ENCODE measurements at places on chromosomes 3 and 15. TPM values are rescaled to one million over a fixed set of nuclear protein-coding genes. Genes with fewer than 3 reads are reported as not detected.

GRCh38 chr3:196215493-196216020 lies 777 bp upstream of the SLC51A start:
- ATAC-seq: no peak

GRCh38 chr3:193310914-193311723 lies 67.4 kb downstream of the ATP13A5 start:
- no peak for ATAC-seq

GRCh38 chr3:124147946-124148345 lies 156.0 kb upstream of the ROPN1 start:
- no peak for ATAC-seq

DNA sequence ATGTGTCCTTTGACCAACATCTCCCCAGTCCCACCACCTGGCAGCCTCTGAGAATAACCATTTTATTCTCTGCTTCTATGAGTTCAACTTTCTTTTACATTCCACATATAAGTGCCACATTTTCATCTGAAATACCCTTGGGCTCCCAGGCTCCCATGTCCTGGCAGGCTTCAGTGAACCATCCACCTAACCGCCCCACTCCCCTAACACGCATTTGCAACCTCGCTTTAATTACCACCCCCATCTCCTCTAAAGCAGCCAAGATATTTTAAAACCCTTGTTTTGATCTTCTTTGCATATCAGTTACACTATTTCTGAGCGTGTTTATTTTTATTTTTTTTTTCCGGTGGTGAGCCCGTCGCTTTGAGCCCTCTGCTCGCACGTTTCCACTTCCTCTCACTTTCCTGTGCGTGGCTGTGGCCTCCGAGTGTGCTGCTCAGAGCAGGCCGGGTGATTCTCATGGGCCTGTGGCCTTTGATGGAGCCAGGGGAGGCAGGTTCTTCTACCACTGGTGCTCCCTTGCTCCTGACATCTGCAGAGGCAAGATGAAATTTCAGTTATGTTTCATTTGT lies 195.4 kb upstream of the LPP start:
- no peak for ATAC-seq

- ATAC-seq: no peak
Observed at GRCh38 chr3:158152186-158152585, 42.3 kb downstream of the RSRC1 start.

DNA sequence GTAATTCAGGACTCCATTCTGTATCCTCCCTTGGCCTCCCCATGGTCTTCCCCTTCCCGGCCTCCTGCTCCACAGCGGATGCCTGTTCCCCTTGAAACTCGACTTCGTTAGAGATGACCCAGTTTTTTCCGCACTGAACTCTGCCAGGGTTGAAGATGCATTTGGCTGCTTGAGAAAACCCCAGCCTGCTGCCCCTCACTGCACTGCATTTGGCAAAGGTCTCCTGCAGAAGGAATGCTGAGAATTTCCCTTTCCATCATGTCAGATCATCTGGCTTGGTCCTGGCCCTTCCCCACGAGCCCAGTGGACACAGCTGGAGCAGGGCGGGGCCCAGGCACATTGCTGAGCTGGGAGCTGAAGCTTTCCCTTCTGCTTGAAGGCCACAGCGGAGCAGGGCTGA lies 37.6 kb upstream of the RGMA start:
- ATAC-seq: no peak

DNA sequence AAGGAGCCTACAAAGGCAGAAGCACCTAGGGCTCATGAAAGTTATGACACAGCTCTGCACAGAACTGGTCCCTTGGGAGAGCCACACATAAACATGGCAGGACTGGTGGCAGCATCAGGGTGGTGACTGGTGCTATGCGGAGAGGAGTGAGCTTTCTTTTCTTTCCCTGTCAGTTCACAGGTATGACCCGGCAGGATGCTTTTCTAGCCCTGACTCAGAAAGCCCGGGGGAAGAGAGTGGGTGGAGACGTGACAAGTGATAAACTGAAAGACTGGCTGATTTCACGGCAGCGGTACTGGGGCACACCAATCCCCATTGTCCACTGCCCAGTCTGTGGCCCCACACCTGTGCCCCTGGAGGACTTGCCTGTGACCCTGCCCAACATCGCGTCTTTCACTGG lies 103.0 kb downstream of the LARS2 start:
- ATAC-seq: peak; percentile 75

Gene RBMS3
- total RNA-seq: 3.4 TPM

DNA sequence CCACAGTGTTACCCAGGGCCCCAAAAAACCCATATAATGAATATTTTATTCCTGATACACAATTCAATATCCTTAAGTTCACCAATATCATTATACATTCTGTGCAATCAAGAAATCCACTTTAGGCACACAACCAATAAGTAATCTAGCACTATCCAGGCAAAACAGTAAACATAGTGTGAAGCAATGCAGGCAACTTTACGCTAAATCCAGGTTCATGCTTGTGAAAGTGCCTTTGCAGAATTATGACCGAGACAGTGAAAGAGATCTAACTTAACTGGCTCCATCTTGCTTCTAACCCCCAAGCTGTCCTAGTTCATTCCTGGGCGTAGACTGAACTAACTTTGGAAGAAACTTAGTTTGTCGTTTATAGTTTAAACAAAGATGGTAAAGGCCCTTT lies 34.2 kb upstream of the INO80 start:
- no peak for ATAC-seq

Gene WDR93
- not detected for total RNA-seq

- no peak for ATAC-seq
Observed at GRCh38 chr3:82927309-82928253, 1166.1 kb upstream of the GBE1 start.

GRCh38 chr3:31164381-31164780 lies 269.9 kb upstream of the GADL1 start:
- ATAC-seq: no peak

DNA sequence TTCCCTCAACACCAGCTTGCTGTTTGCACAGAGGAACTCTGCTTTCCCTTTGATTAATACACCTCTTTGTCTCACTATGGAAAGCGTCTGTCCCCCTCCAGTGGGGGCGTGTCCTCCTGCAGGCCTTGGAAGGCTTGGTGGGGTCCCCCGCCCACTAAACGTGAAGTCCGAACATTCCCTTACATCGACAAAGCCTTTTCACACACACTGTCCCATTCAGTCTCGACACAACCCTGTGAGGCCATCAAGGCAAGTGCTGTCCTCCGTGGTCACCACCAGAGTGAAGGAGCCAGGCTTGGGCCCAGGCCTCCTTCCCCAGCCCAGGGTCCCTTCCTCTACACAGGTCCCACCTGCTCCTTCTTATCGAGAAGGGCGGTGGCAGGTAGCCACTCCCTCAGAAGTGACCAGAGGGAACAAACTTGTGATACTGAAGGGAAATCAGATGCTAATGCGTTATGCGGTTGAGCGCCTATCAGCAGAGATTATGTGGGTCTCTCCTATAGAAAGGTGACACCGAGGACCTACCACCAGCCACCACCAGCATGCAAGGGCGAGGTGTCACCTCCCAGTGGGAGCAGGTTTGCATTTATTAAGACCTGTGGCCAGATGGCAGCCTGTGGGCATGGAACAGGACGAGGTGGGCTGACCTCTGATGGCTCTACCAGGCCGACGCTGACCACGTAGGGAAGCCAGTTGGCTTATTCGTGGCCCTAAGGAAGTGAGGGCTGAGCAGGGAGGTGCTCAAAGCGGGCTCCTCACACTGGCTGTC lies 6.6 kb downstream of the NRROS start:
- ATAC-seq: no peak

Gene GRK7
- not detected for total RNA-seq

GRCh38 chr3:22966349-22966748 lies 236.8 kb upstream of the UBE2E2 start:
- ATAC-seq: no peak

GRCh38 chr3:120144267-120144666 lies 50.0 kb upstream of the GSK3B start:
- no peak for ATAC-seq

GRCh38 chr3:59839810-59840515 lies 790.1 kb upstream of the CFAP20DC start:
- no peak for ATAC-seq

Gene GOLGA6B
- total RNA-seq: not detected

GRCh38 chr3:121786485-121786884 lies 36.9 kb upstream of the GOLGB1 start:
- no peak for ATAC-seq

GRCh38 chr3:42080453-42080872 lies 10.7 kb upstream of the TRAK1 start:
- peak; percentile 86 for ATAC-seq

Gene TF
- total RNA-seq: 63.3 TPM

Gene ZNF80
- total RNA-seq: not detected

- no peak for ATAC-seq
Observed at GRCh38 chr3:176275113-176275512, 922.2 kb downstream of the TBL1XR1 start.

DNA sequence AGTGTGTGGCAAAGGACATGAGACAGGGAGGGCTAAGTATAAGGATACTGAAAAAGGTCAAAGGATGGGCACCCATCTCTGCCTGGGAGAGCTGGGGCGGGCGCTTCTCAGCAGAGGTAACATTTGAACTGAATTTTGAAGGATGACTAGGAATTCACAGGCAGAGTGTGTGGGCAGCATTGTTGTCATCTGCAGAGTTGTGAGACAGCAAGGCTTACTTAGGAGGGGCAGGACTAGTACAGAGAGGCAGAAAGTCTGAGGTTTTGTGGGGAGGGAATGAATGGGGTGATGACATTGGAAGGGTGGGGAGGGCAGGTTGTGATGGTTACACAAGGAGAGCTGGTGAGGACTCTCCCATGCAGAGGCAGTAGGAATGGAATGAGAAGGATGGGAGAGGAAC lies 84.1 kb upstream of the PRR23C start:
- no peak for ATAC-seq

Gene ACAN
- 0.04 TPM for total RNA-seq

- ATAC-seq: no peak
Observed at GRCh38 chr3:17580901-17581300, 161.5 kb downstream of the TBC1D5 start.

DNA sequence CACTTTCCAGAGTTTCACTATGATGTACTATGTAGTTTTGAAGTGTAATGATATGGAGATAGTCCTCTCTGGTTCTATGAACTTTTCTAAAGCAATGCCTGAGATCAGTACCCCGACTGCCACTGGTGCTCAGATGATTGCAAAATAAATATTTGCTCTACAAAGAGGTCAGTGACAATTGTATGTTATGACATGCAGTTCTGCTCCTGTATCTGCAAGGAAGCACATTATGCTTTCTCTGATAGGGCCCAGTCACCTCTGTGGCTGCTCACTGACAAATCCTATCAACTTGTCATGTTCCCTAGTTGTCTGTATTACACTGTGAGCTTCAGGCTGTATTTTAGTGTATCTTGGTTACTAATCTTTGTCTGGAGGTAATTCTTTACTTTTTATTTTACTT lies 362.6 kb downstream of the ROBO1 start:
- ATAC-seq: no peak

DNA sequence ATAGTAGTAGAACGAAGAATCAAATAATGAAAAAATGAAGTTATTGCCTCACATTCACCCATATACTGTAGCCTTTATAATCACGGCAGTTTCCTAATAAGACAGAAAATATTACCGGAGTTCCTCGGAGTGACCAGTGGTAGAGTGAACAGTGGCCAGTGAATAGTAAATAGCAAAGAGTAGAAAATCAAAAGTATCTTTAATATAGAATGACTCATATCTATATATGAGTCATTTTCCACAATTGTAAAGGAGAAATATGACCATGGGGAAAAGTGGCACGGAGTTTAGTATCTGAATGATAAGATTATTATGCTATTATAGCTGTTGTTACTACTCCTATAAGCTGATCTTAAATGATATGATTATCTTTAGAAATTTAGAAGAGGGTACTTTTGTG lies 38.5 kb downstream of the ZBTB20 start:
- no peak for ATAC-seq

DNA sequence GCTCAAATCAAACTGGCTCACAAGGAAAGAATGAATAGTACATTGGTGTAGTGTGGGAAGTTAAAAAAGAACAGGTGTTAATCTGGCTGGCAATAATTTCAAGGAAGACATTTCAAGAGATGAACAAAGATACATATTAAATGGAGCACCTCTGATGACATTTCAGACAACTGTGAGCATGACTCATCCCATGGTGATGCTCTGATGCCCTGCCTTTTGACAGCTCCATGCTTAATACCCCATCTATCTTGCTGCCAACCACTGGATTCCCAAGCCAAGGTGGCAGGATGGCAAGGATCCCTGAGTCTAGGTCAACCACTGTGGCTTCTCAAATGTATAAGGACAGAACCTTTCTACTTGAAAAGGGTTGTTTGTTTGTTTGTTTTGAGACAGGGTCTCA lies 29.3 kb downstream of the LRRC2 start:
- no peak for ATAC-seq

Gene NSUN3
- total RNA-seq: 4.6 TPM

- ATAC-seq: no peak
Observed at GRCh38 chr3:139248593-139249255, 95.1 kb upstream of the MRPS22 start.

DNA sequence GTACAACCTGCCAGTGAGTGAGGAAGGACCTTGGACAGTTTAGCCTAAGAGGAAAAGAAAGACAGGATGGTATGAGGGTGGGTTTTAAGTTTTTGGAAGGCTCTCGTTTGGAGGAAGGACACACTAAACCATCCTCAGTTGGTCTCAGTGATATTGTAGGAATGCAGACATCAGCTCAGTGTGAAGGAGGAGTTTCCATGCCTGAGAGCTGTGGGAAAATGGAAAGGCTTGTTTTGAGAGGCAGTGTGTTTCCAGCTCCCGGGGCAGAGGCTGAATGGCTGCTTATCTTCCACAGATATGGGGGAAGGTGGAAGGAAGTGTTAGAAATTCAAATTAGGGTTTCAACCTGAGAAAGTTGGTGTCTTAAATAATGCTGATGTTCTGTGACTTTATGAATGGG lies 89.6 kb upstream of the MYZAP start:
- no peak for ATAC-seq

DNA sequence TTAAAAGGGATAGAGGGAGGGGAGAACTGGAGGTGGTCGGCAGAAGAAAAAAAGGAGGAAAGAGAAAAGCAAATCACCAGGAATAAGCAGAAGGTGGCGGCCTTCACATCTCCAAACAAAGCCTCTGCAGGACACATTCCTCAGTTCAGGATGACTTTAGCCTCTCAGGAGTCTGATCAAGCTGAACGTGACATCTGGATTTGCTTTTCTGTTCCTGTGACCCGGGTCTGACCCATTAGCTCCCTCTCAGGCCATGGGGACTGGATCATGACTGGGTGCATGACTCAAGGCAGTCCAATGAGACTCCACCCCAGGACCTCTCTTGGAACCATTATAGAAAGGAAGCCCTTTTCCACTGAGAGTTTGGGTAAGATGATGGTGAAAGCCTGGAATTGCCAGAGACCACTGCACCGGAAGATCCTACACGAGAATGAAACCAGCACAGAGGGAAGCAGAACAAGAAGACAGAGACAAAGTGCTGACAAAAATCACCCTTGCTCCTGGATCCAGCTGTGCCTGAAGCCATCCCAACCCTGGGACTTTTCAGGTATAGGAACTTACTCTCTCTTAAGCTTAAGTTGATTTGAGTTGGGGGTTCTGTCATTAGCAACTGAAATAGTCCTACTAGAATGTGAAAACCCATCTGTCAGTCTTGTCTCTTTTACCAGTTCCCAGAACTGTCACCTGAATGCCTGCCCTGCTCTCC lies 45.4 kb upstream of the RAD18 start:
- ATAC-seq: no peak

- ATAC-seq: no peak
Observed at GRCh38 chr3:193620057-193620456, 27.0 kb downstream of the OPA1 start.

Gene OCA2
- 1.6 TPM for total RNA-seq

Gene PLOD2
- total RNA-seq: 14.5 TPM

Gene EHHADH
- 10.6 TPM for total RNA-seq

Gene HDC
- 0.32 TPM for total RNA-seq

Gene CCDC54
- not detected for total RNA-seq

Measured in esophagus mucosa (tissue), 1 donor.